ENCODE measurements at places on chromosomes 3 and 15.

- DNase-seq: no peak
These were observed 31.1 kb upstream of the RASA2 start for GRCh38 chr3:141455603-141456300.

- no peak for DNase-seq
These were observed 25.0 kb downstream of the SEMA6D start for GRCh38 chr15:47742334-47742733.

DNA sequence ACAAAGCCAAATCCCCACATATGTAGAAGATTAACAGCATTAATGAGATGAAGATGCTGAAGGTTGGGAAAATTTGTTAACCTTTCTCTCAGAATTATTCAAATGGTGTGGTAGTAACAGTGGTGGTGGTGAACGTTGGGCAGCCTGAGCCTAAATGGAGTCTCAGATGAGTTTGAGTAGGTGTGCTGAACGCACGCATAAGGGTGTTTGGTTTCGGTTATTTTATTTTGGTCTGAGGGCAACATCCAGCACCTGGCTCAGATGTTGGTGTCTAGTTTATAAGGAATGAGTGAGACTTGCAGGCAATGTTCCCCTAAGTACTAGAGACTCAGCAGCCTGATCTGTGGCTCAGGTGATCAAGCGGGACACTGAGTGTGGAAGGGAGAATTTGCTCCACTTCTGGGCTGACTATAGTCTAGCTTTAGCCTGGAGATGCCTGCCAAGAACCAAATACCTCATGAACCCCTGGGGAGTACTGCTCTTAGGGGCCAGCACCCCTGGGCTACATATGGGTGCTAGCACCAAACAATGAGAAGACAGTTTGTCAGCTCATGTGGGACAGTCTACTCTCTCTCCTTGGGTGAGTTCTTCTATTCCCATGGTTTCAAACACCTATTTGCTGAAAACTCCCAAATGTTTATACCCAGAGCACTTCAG, 39.5 kb upstream of the ATP2C1 start:
- no peak for DNase-seq

- DNase-seq: no peak
These were observed 33.8 kb downstream of the EFL1 start for GRCh38 chr15:82228750-82229149.

DNA sequence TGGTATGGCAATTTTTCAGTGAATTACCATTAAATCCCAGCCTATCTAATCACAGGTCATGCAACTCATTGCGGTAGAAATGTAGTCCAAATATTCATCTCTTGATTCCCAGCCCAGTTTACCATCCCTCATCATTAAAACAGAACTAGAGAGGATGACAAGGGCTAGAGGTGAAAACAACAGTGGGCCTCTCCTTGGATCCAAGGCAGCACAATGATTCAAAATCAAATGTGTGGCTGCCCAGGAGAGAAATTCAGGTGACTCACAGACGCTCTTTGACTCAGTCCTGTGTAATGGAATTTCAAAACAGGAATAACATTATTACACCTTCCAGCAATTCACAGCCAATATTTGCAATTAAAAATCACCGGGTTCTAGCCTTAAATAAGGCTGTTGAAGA, 246.5 kb downstream of the TBL1XR1 start:
- no peak for DNase-seq

DNA sequence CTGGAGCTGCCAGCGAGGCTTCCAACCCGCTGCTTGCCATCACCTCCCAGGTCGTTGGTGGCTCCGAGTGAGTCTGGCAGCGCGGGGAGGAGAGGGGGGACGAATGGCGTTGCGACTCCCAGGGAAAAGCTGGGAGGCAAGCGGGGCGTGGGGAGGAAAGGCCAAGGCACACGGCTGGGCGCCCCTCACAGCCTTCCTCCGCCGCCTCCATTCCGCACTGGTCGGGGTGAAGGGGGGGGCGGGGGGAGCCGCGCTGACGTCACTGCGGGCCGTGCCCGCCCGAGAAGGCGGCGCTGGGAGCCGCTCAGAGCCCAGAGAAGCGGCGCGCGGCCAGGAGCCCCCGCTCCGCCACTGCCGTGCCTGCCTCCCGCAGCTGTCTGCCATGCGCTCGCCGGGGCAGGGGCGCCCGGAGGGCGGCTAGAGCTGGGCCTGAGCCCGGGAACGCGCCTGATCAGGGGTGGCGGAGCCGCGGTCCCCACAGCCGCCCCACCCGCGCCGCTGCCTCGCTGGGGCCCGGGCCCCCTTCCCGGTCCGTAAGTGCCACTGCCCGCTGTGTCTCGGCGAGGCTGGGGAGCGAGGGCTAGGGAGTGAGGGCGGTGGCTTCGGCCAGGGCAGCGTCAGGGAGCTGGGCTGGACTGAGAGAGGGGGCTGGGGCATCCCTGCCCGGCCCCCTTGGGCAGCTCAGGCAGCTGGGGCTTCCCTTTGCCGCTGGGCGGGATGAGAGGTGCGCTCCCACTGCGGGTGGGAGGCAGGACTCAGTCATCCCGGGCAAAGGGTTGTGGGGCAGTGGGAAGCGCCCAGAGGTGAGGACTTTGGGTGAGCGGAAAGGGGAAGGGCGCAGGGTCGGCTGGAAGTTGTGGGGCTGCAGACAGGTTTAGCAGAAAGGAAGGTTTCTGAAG, 27.8 kb upstream of the POLG start:
- no peak for DNase-seq

- no peak for DNase-seq
These were observed 232.7 kb upstream of the ATP10A start for GRCh38 chr15:26095710-26096330.

- DNase-seq: no peak
These were observed 929.7 kb upstream of the CFAP20DC start for GRCh38 chr3:59979542-59979941.
